Fibroblast of skin of right biceps (primary cell): ENCODE measurements at places on chromosomes 6 and 20.

- no peak for DNase-seq
Observed at GRCh38 chr20:64112691-64113443, 5.5 kb upstream of the NPBWR2 start.

DNA sequence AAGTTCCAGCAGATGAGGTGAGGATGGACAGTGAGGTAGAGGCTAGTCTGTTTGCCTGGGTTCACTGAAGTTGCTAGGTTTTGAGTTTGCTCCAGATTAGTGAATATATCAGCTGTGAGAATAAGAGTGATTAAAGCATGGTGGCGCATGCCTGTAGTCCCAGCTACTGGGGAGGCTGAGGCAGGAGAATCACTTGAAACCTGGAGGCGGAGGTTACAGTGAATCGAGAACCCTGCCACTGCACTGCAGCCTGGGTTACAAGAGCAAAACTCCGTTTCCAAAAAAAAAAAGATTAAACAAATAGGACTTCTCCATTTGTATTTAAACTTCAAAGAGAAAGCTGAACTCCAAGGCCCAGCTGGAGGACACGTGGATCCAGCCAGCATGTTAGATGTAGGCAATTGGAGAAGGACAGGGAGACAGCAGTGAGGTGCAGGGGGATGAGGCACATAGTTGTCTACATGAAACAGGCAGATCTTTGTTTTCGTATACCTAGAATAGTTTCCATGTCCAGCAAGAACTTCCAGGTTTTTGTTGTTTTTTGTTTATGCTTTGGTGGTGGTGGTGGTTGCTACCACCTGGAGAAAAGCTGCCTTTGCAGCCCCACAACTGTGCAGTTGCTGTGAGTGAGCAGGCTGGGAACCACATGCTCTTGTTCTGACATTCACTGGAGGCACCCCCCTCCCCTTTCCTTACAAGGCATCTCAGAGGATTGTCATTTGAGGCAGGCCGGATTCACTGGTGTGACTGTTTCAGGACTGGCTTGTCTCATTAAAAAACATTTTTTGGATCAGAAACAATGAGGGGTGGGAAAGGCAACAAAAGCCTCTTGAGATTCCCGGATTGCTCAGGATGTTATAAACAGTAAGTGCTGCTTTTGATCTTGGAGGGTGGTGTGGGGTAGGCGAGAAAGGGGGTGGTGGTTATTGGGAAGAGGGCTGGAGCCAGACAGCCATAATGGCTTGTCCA lies 72.3 kb downstream of the JARID2 start:
- peak; percentile 53 for DNase-seq

GRCh38 chr20:6123649-6124014 lies 802 bp upstream of the FERMT1 start:
- no peak for DNase-seq

GRCh38 chr6:20118892-20119291 lies 93.4 kb downstream of the MBOAT1 start:
- no peak for DNase-seq

DNA sequence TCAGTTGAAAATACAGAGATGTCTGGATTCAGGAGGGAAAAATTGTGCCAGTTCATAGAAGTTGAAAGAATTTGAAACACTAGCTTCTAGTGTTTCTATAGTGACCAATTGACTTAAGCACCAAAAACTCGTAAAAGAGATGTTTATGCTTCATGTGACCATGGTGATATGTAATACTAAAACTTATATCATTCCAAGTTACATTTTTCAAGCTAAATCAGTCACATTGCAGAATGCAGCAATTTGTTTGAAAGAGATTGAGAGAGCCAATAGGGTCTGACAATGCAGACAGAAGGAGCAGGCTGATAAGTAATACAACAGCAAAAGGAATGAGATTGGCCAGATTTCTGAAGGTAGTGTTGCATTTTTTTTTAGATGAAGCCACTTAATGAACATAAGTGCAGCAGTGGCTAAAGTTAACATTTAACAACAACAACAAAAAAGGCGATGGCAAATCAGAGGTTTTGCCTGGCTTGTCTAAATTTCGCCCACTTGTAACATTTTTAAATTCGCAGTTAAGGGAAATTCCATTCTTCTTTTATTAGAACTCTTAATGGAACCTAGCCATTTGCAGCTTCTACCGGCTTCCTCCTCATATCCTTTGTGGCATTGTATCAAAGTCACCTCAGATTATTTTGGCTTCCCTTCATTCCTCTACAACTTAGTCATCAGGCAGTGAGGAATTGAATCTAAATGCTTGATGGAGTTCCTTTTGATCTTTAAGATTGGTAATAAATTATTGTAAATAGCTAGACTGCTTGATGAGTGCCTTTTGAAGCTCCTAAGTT lies 484.0 kb upstream of the SOX4 start:
- peak; percentile 89 for DNase-seq

GRCh38 chr20:63317061-63317460 lies 24.1 kb downstream of the COL20A1 start:
- no peak for DNase-seq

GRCh38 chr6:144265390-144265789 lies 19.7 kb upstream of the UTRN start:
- DNase-seq = peak; percentile 89

DNA sequence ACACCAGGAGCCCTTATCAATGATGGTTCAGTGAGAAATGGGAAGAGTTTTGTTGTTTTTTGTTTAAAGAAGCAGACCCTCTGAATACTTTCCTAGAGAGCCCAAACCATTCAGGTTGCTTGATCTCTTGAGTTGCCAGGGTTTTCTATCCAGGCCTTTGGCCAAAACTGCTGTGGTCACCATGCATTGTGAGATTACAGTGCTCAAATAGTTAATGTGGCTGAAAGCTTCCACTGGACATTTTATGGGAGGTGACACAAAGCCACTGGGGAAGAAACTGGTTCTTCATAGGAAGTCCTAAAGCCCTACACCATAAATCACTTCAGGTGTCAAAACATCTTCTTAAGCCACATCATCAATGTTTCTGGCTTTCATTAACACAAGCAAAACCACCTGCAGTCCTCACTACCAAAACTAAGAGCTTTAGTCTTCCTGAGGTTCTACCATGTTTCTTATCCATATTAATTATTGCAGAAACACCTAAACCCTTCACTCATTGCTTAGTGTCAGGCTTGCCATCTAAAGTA lies 101.6 kb downstream of the IBTK start:
- peak; percentile 11 for DNase-seq

DNA sequence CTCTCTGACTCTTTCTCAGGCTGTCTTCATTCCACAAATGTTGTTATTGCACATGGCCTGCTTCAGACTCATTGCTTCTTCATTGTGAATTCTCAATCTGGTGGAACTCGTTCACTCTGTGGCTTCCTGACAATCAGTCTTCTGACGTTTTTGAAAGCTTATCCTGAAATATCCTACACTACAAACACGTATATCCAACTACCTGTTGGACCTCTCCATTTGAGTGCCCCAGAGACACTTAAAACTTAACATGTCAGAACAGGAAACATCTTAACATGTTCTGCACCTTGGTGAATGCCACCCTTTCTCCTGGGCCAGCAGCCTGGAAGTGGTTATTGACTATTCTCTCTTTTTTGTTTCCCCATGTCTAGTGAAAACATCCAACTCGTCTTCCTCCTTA lies 50.8 kb downstream of the AIG1 start:
- no peak for DNase-seq

DNA sequence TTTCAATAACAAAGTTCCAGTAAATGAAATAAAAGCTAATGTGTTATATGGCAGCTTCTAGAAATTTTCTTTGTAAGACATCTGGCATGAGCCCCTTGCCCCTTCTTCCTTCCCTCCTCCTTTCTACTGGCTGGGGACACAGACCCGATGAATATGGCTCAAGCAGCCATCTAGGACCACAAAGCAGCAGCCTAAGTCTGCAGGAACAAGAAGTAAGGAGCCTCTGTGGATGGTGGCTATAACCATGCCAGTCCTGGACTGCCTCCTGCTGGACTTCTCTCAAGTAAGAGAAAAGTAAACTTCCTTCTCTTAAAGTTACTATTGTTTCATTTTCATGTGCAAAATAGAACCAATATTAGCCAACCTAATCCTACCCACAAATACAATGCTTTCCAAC lies 114.9 kb upstream of the DST start:
- peak; percentile 32 for DNase-seq

DNA sequence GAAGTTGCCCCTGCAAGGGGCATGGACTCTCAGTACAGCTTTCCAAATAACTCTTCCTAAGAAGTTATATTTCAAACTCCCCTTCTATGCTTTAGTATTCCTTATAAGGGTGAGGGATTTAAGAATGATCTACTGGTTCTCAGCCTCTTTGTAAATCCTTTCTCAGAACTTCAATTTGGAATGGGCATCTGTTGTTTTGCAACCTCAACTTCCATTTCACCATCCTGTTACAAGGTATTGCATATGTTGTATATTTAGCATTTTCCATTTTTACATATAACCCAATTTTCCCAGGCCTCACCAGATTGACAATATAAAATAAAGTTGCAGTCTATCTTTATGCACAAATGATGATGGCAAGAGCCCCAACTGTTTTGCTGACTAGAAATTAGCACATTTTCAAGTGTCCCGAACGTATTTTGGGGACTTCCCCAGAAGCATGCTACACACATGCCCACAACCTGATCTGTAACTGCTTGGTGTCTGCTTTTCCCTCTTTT lies 154.9 kb upstream of the CARMIL1 start:
- DNase-seq = no peak

- DNase-seq = peak; percentile 32
Observed at GRCh38 chr20:11067359-11067758, 393.6 kb upstream of the JAG1 start.

DNA sequence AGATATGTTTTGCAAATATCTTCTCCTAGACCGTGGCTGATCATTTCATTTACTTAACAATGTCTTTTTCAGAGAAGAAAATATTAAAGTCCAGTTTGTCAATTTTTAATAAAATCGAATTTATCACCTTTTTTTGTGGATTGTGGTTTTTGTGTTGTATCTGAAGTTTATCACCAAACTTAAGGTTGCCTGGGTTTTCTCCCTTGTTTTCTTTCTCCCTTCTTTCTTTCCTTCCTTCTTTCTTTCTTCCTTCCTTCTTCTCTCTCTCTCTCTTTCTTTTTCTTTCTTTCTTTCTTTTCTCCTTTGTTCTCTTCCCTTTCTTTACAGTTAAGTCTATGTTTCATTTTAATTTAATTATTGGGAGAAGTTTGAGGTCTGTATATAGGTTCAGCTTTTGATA lies 68.7 kb downstream of the RNF182 start:
- no peak for DNase-seq

DNA sequence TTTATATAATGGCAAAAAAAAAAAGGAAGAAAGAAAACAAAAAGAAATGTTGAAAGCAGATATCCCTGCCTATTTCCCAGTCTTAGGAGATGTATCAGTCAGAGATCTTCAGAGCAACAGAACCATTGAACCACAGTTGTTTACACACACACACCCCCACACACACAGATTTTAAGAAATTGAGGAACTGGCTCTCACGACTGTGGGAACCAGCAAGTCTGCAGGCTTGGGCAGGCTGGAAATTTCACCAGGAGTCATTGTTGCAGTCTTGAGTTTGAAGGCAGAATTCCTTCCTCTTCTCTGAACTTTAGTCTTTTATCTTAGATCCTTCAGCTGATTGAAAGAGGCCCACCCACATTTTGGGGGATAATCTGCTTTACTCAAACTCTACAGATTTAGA lies 380.9 kb downstream of the CDKAL1 start:
- DNase-seq = no peak

DNA sequence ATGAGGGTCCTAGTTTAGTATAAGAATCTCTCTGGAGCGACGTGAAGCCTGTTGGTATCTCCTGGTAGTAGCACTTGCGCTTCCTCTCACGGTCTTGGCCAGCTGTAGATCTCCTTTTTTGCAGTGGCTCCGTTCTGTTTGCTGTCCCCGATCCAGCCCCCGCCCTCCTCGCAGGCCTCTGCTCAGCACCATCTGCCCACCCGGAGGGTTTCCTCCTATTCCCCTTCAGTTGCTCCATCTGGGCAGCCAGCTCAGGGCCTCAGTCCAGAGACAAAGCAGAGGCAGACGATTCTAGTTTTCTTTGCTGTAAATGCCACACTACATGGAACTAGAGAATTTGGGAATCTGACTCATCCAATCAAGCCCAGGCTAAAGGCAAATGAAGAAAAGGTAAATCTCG lies 126.6 kb downstream of the TIAM2 start:
- DNase-seq = no peak

GRCh38 chr6:105745464-105746129 lies 340.5 kb upstream of the PRDM1 start:
- DNase-seq = no peak

DNA sequence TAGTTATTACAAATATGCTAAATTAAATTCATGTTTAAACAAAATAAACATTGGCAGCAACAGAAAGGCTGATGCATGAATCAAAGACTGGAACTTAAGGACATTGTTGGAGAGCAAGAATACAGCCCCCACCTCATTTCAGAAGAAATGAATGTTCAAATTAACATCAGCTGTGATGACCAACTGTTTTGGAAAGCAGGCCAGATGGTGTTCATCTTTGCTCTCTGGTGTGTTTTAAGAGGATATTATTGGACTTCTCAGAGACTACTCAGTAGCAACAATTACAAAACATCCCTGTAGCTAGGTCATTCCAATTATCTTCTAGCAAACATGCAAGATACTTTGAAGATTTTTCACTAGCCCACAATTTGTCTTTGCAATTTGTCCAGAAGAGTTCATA lies 118.6 kb upstream of the DOK5 start:
- DNase-seq = no peak

GRCh38 chr6:131062241-131063027 lies 611 bp downstream of the EPB41L2 start:
- no peak for DNase-seq

DNA sequence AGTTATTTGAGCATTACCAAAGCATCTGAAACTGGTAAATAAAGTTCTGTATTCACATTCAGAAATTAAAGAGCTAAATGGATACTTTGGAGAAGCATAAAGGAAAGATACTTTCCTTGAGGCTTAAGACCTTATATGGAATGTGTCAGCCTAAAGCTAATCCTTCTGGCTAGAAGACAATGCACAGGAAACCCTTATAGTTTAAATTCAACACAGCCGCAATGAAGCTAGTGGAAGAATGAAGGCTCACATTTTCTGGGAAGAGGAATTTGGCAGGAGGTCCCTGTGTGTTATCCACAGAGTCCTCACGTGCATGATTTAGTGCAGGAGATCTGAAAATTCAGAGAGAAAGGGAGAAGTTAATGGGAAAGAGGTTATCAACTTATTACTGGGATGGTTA lies 21.5 kb upstream of the CHD6 start:
- no peak for DNase-seq

DNA sequence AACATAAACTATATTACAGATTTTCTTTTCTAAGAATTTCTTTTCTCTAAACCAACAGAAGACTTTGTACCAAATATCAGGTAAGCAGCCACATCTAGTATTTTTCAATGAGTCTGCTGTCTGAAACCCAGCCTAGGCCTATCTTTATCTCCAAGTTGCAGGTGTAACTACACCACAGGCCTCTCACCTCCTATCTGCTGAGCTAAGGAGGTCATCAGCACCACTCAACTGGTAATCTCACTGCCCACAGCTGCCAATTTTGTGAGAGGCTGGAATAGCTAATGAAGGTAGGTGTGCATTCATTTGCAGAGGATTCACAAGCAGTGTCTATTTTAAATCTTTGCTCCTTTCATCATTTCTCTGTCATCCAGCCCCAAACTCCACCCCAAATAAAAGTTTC lies 584.8 kb downstream of the HDGFL1 start:
- DNase-seq = no peak
